Stimulated activated CD8-positive, alpha-beta memory T cell treated with anti-CD3 and anti-CD28 coated beads, Interleukin-4, amount 100 ng/mL, for 1 hour (primary cell): ENCODE measurements at places on chromosomes 4 and X.

GRCh38 chr4:81465406-81466340 is 6.0 kb downstream of the RASGEF1B start:
- no peak for DNase-seq

DNA sequence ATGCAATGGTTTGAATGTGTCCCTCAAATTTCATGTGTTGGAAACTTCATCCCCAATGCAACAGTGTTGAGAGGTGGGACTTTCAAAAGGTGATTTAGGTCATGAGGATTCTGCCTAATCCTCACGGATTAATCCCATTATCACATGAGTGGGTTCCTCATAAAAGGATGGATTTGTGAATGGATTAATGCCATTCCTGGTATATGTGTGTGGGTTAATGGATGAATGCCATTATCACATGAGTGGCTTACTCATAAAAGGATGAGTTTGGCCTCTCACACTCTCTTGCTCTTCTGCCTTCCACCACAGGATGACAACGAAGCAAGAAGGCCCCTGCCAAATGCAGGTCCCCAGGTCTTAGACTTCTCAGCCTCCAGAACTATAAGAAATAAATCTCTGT is 30.5 kb upstream of the NEUROG2 start:
- DNase-seq, result no peak

DNA sequence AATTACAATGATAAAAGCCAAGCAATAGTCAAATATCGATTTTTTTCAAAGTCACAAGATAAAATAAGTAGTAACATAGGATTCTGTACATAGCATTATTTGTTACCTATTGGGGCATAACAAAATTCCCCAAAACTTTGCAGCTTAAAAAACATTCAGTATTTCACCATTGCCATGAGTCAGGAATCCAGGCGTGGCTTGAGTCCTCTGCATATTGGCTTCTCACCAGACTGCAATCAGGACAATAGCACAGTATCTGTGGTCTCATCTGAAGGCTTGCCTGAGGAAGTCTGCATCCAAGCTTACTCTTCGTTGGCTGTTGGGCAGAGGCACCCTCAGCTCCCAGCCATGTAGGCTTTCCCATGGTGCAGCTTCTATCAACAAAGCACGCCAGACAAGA is 6.2 kb upstream of the CTBP1 start:
- DNase-seq, result no peak

- no peak for DNase-seq
These were observed 40.9 kb downstream of the IL1RAPL1 start for GRCh38 chrX:28628120-28628519.

- no peak for DNase-seq
These were observed 92.3 kb downstream of the GC start for GRCh38 chr4:71691416-71692073.

GRCh38 chrX:48474127-48474526 is 1.9 kb upstream of the FTSJ1 start:
- DNase-seq, result no peak

DNA sequence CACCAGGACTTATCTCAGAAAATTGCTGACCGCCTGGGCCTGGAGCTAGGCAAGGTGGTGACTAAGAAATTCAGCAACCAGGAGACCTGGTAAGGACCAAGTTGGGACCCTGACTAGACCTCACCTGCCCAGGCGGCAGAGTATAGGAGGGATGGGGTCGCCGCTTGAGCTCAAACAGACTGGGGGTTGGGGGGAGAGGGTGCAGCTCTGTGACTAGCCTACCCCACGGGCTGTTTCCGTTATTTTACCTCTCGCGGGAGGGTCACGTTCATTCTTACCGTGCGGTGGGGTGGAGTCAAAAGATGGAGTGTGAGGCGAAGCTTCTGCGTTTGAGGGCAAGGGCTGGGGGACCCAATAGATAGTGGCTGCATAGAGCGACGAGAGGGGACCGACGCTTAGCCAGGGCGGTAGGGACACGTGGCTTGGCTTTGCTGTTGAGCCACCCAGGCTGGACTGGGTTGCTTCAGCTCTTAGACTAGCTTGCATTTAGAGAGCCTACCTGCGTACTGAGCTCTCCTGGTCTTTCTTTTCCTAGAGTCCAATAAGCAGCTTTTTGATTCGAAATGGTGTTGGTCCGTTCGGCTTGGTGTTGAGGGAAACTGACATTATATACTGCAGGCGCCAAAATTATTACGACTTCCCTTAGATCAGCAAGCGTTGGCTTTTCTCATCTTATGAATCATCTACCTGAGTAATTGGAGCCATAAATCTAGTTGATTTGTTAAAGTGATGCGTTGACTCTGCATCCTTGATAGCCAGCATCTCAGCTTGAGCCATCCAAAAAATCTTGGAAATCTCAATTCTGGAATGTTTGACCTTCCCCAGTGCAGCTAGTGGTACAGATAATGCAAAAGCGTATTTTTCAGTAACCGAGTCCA is 591 bp downstream of the PRPS1 start:
- DNase-seq, result no peak

DNA sequence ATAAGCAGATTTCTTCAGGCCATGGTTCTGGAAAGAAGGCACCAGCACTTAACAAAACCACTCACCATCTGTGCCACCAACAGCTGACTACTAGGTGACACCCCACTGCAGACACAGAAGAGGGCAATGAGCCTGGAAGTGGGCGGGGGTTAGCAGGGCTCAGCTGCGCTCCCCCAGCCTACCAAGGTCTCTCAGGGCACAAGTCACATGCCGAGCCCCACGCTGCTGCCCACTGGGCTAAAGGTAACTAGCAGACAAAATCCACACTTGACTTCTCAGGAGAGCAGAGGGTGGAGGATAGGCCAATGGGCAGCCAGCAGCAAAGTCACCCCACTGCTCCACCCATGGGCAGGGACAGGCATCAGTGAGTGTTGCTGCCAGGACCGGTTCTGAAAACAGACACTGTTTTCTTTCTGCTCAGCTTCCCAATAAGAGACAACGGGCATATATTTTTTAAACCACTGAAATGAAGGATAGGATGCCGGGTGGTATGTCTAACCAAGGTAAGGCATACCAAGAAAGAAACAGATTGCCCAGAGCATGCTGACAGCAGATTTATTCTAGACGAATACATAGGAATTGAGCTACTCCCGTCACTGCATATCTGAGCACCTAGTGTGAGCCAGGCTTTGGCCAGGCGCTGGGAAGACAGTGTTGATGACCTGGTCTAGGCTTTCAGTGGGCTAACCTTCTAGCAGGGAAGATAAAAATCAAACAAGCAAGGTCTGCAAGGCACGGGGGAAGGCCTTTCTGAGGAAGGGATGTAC is 20.1 kb downstream of the ACSL1 start:
- DNase-seq, result no peak

- no peak for DNase-seq
These were observed 37.1 kb upstream of the MSANTD1 start for GRCh38 chr4:3211866-3212265.

DNA sequence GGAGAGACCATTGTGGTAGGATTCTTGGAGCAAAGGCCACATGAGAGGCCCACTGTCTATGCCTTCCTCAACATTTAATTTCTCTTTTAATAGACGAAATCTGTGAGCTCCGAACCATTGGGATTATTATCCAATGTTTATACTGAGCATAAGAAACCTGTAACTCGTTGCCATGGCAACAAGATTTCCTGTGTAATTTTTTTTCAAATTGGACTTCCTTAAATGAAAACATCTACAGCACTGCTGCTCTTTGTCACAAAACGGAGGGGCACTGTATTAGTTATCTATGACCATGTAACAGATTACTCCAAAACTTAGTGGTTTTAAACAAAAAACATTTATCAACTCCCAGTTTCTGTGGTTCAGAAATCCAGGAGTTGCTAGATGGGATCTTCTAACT is 38.7 kb downstream of the PPP1R2C start:
- DNase-seq, result no peak

DNA sequence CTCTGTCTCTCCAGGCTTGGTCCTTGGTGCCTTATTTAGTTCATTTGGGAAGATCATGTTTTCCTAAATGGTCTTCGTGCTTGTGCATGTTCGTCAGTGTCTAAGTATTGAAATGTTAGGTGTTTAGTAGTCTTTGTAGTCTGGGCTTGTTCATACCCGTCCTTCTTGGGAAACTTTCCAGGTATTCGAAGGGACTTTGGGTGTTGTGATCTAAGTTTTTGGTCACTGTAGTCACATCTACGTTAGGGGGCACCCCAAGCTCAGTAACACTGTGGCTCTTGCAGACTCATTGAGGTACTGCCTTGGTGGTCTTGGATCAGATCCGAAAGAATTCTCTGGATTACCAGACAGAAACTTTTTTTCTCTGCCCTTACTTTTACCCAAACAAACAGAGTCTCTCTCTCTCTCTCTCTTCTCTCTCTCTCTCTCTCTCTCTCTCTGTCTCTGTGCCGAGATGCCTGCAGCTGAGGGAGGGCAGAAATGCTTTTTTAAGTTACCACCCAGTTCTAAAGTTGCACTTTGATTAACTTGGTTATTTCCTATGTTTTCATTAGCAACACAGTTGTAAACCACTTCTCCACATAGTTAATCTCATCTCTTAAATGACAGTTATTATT is 67.6 kb upstream of the SLC7A3 start:
- DNase-seq, result no peak

DNA sequence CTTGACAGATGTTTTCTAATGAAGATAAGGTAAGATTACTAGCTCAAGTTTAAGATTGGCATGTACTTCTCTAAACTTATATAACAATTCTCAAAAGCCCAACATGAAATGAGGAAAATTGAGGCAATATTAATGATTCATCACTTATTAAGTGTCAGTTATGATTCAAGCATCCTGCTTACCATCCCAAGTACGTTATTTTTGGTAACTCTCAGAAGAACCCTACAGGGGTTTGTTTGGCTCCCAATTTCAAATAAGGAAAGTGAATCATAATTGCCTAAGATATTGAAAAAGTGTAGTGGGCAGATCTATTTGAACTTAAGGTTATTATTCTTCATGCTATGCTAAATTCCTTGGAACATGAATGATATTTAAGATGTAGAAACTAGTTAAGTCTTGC is 387.9 kb upstream of the TENM3 start:
- DNase-seq, result no peak

- no peak for DNase-seq
These were observed 299.5 kb upstream of the HAND2 start for GRCh38 chr4:173829565-173829964.

DNA sequence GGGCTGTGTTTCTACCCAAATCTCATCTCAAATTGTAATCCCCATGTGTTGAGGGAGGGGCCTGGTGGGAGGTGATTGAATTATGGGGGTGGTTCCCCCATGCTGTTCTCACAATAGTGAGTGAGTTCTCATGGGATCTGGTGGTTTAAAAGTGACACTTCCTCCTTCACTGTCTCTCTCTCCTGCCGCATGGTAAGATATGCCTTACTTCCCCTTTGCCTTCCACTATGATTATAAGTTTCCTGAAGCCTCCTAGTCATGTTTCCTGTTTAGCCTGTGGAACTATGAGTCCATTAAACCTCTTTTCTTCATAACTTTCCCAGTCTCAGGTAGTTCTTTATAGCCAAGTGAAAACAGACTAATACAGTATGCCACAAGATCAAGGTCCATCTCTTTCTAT is 70.0 kb upstream of the MSX1 start:
- no peak for DNase-seq

GRCh38 chr4:78205591-78205990 is 148.5 kb downstream of the FRAS1 start:
- no peak for DNase-seq

GRCh38 chrX:22310779-22311178 is 38.1 kb downstream of the CBLL2 start:
- no peak for DNase-seq

DNA sequence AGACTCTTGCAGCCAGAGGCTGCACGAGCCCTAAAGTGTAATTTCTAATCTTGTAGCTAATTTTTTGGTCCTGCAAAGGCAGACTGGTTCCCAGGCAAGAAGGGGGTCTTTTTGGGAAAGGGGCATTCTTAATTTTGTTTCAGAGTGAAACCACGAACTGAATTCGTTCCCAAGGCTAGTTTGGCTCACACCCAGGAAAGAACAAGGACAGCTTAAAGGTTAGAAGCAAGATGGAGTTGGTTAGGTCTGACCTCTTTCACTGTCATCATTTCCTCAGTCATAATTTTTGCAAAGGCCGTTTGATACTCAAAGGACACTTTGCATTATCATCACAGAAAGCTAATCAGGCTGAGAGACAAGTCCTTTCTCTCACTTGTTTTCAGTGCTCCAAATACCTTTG is 30.9 kb downstream of the XG start:
- DNase-seq, result no peak

- no peak for DNase-seq
These were observed 1231.3 kb upstream of the PRKX start for GRCh38 chrX:4944767-4945166.

GRCh38 chrX:53084863-53085262 is 2.7 kb downstream of the TSPYL2 start:
- DNase-seq, result no peak

GRCh38 chr4:35912174-35912573 is 332.1 kb downstream of the ARAP2 start:
- DNase-seq, result no peak

DNA sequence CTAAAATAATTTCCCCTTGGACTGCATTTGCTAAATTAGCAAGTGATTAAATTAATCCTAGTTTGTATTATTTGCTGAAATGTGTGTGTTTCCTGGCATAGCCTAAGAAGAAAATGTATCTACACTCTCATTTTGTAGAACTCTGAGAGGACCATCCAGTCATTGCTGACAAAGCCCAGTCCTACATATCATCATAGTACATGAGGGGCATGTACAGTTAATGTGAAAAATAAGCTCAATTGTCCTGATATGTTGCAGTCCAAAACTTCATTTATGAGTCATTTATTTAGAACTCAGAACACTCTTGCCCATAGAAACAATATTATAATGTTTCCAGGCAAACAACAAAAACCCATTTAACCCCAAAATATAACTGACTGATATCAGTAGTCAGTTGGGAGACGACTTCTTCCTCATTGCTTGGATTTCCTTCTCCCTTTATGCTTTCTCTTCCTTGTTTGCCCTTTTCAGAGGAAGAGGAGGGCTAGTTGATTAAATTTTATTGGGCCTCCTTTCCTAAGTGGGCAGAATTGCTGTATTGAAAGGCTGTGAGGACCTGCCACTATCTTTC is 26.9 kb upstream of the BBS12 start:
- no peak for DNase-seq

DNA sequence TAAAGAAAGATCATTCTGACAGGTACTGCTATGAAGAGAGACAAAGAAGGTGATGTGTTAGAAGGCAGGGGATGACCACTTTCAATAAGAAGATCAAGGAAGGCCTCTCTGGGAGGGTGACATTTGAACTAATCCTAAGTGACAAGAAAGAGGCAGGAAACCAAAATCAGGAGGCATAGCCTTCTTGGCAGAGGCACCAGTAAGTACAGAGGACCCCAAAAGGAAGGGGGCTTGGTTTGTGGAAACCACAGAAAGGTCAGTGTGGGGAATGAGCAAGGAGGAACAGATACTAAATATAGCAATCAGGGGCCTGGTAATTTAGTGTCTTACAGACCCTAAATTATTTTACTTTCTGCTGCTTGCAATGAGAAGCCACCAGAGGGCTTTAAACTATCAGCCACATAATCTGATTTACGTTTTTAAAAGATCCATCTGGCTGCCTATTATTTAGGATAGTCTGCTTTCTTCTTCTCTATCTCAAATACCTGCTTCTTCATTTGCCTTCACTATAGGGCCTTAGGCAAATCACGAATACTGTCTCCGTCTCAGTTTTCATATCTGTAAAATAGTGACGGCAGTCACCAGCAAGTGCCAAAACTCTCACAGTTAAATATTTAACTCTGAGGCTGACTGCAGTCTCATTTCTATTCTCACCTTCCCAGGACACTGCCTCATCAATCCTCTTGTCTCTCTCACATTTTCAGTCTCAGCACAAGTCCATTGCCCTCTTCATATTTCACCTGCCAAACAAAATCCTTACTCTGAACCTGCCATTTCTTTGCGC is 16.7 kb downstream of the NR3C2 start:
- DNase-seq, result no peak
